ENCODE measurements at places on chromosomes 3 and 15.

DNA sequence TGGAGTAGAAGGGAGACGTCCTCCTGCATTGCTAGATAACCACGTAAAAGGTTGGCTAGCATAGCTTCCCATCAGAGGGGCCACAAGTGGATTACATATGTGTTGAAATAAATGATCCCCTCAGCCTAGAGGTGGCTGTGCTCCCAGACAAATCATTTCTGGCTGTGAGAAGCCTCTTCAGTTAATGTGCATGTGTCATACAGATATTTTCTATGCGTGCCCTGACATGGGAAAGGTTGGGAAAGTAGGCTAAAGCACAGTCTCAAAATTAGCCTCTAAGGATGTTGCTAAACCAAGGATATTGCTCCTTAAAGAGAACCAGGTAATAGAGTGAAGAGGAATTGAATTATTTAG is 17.8 kb downstream of the USP3 start:
- no peak for DNase-seq

- no peak for DNase-seq
Observed at GRCh38 chr3:189490337-189490736, 140.9 kb upstream of the TP63 start.

GRCh38 chr3:9402410-9403228 is 5.2 kb downstream of the SETD5 start:
- DNase-seq, result no peak

DNA sequence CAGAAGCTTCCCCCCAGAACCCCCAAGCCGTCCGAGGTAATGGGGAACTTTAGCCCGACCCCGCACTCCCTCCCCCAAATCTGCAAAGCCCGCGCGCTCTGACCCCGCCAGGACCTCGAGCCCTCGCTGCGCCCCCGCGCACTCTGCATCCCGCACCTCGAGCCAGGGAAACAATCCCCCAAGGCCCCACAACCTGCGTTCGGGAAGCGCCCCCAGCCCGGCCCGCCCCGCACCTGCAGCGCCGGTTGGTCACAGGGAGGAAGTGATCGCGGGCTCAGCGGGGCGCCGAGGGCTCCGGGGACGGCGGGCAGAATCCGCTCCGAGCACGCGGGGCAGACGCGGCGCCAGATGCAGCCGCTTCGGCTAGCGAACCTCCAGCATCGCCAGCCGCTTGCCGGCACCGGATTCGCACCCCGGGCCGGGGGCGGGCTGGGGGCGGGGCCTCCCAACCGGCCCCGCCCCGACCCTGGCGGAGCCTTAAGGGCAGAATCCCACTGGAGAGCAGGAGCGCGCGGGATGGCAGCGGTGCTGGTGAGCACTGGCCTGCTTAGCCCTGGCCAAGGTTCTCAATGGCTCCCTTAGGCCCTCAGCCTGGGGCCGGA is at the start of gene CAMKV:
CAMKV (minus strand) TSS at position 382 of the 602 bp plus-strand sequence. CDS start 7,518 bp downstream, outside the sequence.
- no peak for DNase-seq

GRCh38 chr3:183553334-183554026 is 2.0 kb downstream of the KLHL6 start:
- DNase-seq, result no peak

DNA sequence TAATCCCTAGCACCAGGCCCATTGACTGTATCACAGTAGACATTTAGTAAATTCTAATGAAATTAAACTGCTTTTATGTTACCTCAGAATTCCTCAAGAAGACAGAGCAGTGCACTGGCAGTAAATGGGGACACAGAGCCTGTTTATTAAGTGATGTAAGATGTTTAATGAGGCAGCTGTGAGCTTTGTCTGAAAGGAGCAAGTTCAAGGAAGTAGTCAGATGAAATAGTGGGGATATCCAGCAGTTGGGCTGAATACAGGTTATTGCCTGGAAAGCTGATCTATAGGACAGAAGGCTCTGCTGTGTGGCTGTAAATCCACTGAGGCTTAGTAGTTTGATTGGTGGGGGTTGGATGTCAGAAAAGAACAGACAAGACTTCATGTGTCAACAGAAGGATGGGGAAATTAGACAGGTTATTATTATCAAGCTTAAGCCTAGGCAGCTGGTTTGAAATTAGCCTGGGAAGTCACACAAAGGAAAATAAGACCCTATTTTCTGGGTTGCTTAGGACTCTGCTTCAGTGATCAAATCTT is 62.2 kb downstream of the PFN2 start:
- DNase-seq, result no peak

GRCh38 chr3:39327053-39327745 is 2.3 kb upstream of the CCR8 start:
- no peak for DNase-seq

GRCh38 chr3:117411971-117412370 is 702.4 kb downstream of the TUSC7 start:
- DNase-seq, result no peak

DNA sequence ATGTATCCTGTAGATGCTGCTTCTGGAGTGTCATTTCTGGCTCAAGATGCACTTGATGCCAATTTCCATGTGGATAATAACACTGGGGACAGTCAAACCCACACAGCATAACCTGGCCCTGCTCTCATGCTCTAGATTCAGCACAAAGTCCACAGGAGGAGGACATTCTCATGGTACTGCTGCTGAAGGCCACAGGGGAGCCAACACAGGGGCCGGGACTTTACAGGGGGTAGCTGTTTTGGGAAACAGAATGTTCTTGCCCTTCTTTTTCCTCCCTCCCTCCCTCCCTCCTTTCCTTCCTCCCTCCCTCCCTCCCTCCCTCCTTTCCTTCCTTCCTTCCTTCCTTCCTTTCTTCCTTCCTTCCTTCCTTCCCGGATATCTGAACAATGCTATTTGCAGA is 477.4 kb downstream of the PDCD6IP start:
- no peak for DNase-seq

- DNase-seq, result no peak
Observed at GRCh38 chr15:63157891-63158431, 684 bp upstream of the RPS27L start.

GRCh38 chr3:188229177-188229576 is 75.2 kb downstream of the LPP start:
- DNase-seq, result no peak

DNA sequence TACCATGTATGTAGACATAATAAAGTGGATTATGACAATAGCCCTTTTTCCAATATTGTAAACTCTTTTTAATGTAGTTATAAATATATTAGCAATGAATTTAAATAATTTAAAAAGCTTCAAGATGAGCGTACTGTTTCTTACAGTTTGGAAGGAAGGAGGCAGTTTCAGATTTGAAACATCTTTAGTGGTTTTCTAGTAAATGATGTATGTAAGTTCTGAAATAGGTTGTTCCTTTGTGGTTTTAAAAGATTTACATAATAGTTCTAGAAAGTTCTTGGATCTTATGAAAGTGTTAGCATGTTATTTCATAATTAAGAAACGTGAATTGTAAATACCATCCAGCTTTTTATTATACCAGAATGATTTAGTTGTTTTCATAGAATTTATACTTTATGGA is 16.0 kb downstream of the DNAJC19 start:
- no peak for DNase-seq

GRCh38 chr3:126100269-126100633 is 16.3 kb upstream of the SLC41A3 start:
- DNase-seq, result no peak

- DNase-seq, result no peak
Observed at GRCh38 chr3:138206196-138206595, 19.1 kb downstream of the ARMC8 start.

- DNase-seq, result no peak
Observed at GRCh38 chr3:47016934-47017435, 37.5 kb downstream of the NBEAL2 start.

- no peak for DNase-seq
Observed at GRCh38 chr3:35777065-35777464, 137.7 kb downstream of the ARPP21 start.

DNA sequence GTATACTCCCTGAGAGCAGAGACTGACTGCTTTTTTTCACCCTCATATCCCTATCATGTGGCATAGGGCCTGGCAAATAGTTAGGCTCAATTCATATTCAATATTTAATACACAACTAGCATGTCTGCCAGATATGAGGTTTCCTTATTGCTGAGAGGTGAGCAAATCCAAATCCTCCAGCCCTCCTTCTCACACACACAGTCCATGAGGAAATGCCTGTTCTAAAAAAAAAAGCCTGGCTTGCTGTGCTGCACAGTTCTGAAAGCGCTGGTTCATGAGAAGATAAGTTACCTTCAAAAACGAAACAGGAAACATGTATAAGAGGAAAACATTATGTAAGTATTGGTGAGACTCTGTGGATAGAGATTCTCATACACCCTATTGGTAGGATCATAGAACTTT is 15.5 kb upstream of the ACAP2 start:
- no peak for DNase-seq

DNA sequence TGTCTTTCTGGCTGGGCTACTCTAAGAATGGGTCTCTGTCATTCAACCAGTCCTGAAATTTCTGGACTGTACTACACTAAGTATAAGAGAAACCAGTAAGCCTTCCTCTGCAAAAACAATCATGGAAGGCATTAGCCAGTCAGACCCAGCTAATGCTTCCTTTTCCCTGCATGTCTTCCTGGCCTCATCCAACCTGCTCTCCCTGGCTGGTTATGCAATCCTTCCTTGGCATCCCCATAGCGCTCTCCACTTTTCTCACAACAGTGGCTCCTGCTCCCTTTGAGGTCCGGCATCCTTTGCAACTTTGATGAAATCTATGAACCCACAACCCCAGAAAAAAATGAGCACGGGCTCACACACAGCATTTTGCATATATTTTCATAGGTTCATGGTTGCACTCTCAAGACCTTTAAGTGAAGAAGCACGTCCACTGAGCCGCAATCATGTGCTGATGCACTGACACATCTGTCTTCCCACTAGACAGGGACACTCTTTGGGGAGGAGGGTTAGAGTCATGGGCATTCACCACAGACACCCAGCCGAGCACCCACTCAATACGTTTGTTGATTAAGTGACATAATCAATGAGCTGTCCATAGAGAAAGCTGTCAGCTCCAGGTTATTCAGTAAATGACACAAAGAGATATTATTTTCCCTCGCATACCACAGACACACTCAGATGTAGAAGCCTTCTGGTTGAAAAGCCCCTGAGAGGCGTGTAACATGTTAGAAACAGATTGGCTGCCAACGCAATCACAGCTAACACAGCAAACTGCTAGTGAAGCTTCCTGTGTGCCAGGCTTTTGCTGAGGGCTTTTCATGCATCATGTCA is 66.7 kb downstream of the PLD1 start:
- no peak for DNase-seq

GRCh38 chr3:128385080-128385832 is 81.4 kb downstream of the DNAJB8 start:
- no peak for DNase-seq

GRCh38 chr3:108377384-108377783 is 81.0 kb downstream of the HHLA2 start:
- no peak for DNase-seq

DNA sequence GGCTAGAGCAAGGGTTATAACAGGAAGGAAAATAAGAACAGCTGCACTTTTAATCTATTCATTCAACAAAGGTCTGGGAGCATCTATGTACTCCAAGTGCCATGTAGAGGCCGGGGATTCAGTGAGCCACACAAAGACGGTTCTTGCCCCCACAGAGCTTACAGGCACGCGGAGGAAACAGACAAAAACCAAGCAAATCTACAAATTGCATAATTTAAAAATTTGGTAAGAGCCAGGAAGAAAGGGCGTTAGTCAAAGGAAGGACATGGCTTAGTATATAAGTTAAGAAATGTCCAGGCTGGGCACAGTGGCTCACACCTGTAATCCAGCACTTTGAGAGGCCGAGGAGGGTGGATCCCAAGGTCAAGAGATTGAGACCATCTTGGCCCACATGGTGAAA is 10.4 kb upstream of the GREM1 start:
- no peak for DNase-seq

- no peak for DNase-seq
Observed at GRCh38 chr3:129708328-129708861, 101.9 kb upstream of the PLXND1 start.

- no peak for DNase-seq
Observed at GRCh38 chr3:144128108-144128892, 156.7 kb downstream of the DIPK2A start.

DNA sequence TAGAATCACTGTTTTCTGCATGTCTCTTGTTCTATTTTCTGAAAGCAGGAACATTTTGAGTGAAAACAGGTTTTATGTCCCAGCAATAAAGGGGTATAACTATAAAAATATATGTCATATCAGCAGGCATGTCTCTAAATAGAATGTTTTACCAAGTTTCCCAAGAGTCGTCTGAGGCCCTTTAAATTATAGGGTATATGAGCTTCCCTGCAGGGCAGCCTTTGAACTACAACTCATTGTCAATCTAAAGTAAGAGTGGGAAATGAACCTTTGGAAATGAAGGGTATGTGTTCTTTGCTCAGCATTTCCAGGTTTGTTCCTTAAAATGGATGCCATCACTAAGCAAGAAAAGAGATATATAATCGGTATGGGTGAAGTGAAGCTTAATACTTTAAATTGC is 138.6 kb downstream of the LSAMP start:
- DNase-seq, result no peak

GRCh38 chr3:104939196-104939595 is 427.5 kb upstream of the ALCAM start:
- no peak for DNase-seq

DNA sequence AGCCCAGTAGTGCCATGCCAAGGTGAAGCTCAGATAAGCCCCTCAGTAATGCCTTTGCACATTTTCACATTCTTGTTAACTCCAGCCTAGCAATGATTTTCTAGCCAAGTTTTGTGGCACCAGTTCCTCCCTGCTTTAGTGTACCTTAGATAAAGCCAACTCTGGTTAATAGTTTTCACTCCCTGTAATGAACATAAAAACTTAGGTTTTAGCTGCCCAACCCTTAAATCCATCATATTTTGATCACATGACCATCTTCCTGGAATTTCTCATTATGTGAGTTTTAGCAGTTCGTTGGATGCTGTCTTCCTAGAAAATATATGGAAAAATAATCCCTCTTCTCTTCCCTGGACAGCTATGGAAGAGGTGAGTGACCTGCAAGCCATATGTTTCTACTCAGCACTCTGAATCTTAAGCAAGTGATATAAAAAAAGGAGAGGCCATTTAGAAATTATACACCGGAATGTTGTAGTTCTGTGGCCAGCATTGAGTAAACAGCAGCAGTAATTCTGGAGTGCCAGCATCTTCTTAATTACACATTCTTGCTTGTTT is 62.2 kb upstream of the P2RY1 start:
- no peak for DNase-seq

GRCh38 chr3:107430996-107431245 is 53.7 kb downstream of the CCDC54 start:
- no peak for DNase-seq

GRCh38 chr3:29183346-29184087 is 97.4 kb upstream of the RBMS3 start:
- no peak for DNase-seq

- DNase-seq, result peak; percentile 45
Observed at GRCh38 chr15:78421238-78421965, 16.6 kb upstream of the IREB2 start.

- DNase-seq, result no peak
Observed at GRCh38 chr15:29835301-29835700, 13.0 kb upstream of the TJP1 start.

GRCh38 chr3:156536524-156537316 is 18.2 kb downstream of the SSR3 start:
- DNase-seq, result no peak
